ENCODE measurements at places on chromosomes 7 and 10.

GRCh38 chr7:36286226-36286625 is 103.4 kb upstream of the ANLN start:
- peak; percentile 70 for DNase-seq

GRCh38 chr7:99399597-99399996 is 8.8 kb downstream of the PDAP1 start:
- no peak for DNase-seq

DNA sequence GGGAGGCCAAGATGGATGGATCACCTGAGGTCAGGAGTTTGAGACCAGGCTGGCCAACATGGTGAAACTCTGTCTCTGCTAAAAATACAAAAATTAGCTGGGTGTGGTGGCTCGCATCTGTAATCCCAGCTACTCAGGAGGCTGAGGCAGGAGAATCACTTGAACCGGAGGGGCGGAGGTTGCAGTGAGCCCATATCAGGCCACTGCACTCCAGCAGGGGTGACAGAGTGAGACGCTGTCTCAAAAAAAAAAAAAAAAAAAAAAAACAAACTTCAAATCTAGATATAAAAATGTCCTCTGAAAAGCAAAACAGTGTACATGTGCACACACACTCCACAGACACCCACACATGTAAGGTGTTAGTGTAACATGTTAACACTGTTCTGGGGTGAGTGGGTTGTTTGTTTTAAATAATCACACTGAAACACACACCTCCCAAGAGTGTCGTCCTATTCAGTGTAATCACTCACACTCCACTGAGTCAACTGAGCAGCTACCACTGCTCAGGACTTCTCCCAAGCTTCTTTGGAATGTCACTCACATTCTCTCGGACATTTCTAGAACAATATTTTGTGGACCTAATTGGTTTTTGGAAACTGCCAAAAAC is 12.8 kb upstream of the RGS10 start:
- no peak for DNase-seq

DNA sequence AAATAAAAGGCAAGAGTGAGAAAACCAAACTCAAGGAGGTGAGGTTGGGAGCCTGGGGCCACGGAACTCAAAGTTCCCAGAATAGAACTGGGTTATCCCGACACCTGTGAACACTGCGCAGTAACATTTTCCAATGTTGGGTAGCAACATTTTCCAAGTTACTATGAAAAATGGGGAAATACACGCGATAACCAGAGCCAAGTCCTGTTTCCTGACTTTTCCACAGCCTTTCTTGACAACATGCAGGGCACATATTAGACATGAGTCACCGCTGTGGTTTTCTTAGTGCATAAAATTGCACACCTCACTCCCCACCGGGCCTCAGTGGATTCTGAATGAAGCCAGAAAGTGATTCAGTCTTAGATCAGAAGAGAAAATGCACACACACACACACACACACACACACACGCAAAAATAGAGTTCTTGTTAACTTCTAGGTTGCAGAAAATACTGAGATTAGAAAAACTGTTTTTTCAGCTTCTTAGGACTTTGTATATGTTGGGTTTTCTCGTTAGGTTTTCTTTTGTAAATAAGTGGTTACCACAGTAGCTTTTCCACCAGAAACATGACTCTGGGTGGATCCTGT is 70.0 kb downstream of the CAMK1D start:
- peak; percentile 82 for DNase-seq

- DNase-seq, result no peak
These were observed 2.6 kb downstream of the BPGM start for GRCh38 chr7:134649226-134649775.

DNA sequence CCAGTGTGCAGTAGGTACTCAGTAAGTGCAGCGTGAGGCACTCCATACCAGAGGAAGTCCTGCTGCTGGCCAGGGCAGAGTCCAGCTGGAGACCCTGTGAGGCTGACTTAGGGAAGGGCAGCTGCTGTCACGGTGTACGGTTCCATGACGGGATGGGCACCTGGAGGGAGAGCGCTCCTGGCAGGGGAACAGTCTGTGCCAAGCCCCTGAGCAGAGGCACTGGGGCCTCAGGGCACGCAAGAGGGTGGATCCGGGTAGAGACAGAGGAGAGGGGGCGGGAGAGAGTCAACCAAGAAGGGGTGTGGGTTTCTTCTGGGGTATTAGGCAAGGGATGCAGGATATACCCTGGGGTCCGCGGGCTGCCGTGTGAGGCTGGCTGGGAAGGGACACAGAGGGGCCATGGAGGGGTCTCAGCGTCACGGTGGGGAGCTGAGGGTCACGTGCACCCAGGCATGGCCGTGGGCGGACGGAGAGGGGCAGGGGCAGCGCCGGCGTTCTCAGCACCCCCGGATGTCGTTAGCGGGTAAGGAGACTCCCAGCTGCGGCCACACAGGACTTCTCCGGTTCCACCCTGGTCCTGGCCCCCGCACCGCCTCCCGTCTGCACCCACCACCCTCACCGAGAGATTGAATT is 70.5 kb downstream of the MICALL2 start:
- DNase-seq, result no peak

GRCh38 chr10:125792342-125793300 is 17.0 kb upstream of the MMP21 start:
- DNase-seq, result no peak

DNA sequence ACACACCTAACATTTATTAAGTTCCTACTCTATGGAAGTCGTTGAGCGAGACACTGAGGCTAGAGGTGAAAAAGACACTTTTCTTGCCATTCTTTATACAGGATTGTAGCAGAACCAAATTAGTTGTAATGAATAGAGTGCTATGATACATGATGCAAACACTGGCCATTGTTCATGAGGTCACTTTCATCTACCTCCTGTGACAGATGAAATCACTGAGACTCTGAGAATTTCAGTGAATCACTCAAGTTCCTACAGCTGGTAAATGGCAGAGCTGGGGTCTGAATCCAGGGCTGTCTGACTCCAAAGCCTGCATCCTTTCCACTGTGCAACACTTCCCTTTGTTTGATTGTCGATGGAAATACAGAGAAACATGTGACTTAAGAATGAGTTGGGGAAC is 657.6 kb downstream of the LRMDA start:
- DNase-seq, result no peak

- DNase-seq, result no peak
These were observed 79.5 kb downstream of the FAM185A start for GRCh38 chr7:102828286-102828685.

- no peak for DNase-seq
These were observed 530.6 kb downstream of the PHTF2 start for GRCh38 chr7:78329001-78329655.

GRCh38 chr10:73161662-73162061 is 6.1 kb downstream of the ECD start:
- no peak for DNase-seq

GRCh38 chr7:137539111-137539715 is 195.7 kb upstream of the PTN start:
- no peak for DNase-seq

DNA sequence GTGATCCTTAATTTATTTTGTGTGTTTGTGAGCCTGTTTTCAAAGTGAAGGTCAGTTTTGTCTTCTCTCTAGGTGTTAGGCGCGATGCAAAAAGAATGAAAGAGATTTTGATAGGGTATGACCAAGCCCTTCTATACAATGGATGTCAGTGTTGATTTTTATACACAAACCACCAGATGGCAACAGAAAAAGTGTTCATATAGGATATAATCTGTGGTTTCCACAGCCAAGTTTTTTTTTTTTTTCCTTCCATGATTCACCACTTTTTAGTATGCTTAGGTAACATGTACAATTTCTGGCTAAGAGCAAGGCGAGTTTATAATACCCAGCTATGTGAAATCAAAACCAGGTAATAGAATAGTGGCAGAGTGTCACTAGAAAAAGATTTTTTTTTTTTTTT is 8.1 kb downstream of the SDK1 start:
- DNase-seq, result no peak

- DNase-seq, result no peak
These were observed 8.5 kb downstream of the RBM20 start for GRCh38 chr10:110652475-110653118.

DNA sequence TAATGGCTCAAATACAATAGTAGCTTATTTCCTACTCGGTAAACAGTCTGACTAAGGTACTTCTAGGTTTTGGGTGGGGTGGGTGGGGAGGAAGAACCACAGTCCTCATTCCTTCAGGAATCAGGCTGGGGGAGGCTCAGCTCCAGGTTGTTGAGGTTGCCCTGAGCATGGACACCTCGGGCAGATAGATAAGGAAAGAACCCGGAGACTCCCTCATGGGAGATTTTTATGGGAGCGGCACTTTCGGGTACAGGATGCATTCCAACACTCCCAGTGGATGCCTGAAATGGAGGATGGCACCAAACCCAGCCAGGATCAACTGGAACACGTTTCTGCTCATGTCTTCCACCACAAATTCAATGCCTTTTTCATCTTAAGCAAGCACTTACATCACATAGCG is 5.5 kb upstream of the GSDME start:
- no peak for DNase-seq

DNA sequence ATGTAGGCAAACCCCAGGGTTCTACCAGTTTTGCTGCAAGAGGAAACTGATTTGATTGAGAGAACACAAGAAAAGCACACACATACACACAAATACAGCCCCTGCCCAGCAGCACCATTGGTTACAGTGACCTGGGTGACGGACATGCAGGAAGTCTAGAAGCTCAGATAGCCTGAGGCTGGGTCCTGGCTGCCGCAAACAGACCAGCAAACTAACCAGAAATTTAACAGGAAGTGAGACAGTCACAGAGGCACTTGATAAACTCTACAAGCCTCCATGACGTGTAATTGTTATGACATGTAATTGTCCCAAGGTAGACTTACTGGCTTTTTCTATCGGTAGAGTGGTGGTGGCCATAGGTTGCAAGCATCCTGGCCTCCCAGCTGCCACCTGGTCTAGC is 58.9 kb downstream of the PRKAR2B start:
- no peak for DNase-seq

- peak; percentile 62 for DNase-seq
These were observed 11.2 kb downstream of the AVL9 start for GRCh38 chr7:32506266-32507054.

DNA sequence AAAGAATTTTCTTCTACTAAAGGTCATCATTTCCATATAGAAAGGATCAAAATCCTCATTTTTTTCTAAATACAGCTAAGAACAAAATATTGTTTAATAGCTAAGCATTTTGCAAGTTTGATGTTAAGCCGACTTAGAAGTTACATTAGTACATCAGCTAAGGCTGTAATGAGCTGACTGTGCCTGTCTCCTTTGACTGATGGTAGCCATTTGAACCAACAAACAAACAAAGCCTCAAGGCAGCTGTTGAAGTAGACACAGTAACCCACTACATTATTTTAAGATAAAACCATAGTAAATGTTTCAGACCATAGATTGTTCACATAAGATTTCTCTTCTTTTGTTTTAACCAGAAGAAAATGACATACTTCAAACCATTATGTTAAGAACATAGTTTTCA is 210.9 kb upstream of the VSTM2A start:
- DNase-seq, result no peak

DNA sequence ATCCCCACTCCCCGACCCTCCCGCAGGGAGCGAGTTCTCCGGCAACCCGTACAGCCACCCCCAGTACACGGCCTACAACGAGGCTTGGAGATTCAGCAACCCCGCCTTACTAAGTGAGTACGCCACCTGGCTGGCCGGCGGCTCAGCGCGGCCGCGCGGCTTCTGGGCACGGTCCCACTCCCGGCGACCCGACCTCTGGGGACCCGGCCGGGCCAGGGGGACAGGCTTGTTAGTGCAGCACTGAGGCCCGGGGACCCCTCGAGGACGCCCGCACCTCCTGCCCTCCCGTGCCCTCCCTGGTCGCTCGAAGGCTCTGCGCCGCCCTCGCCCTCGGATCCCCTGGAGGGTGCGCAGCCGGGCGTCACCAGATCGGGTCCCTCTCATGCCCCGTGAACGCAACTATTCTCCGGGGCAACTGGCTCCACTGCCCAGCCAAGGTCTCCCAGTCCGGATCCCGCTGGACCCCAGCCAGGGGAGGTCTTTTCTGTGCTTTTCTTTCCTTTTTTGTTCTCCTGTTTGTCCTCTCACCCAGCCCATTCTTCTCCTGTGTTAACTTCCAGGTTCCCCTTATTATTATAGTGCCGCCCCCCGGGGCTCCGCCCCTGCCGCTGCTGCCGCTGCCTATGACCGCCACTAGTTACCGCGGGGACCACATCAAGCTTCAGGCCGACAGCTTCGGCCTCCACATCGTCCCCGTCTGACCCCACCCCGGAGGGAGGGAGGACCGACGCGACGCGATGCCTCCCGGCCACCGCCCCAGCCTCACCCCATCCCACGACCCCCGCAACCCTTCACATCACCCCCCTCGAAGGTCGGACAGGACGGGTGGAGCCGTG is 81.8 kb downstream of the PAX2 start:
- peak; percentile 56 for DNase-seq

DNA sequence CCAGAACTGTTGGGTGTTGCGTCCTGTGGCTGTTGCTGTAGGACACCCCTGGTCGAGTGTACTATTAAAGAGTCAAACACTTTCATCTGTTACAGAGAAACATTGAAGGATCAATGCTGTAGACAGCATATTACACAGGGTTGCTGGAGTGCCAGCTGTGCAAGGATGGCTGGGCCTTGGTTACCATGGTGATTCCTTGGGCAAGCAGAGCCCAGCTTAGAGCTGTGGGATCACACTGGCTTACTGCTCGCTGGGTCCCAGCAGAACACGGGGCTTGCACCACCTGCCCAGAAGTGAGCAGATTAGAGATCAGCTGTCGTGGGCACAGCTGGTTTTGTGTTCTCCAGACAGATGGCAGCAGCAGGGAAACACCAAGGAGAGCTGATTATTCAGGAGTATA is 76.0 kb downstream of the GPR141 start:
- no peak for DNase-seq

GRCh38 chr10:52779541-52780390 is 7.2 kb upstream of the MBL2 start:
- peak; percentile 46 for DNase-seq

DNA sequence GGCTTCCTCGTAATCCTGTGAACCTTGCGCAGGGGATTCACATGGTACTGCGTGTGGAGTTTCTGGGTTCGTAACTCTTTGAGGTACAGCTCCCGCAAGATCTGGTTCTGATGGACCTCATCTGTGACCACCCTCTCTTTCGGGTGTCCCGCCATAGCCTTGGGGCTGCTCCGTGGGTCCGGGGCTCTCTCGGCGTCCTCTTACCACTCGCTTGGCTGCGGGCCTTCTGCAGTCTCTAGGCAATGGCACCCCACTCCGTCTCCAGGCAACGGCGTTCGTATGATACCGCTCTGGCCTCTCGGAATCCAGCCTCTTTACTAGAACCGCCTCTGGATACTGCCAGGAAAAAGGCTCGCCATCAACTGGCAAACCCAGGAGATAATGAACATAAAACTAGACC is 54.7 kb upstream of the AMPH start:
- no peak for DNase-seq
